ENCODE measurements at places on chromosomes 3 and 15.

- no peak for DNase-seq
Observed at GRCh38 chr3:134255404-134255803, 4.7 kb upstream of the RYK start.

GRCh38 chr3:171606151-171606751 is 146.0 kb upstream of the TNIK start:
- DNase-seq = no peak

- no peak for DNase-seq
Observed at GRCh38 chr3:63807961-63808565, 11.0 kb upstream of the C3orf49 start.

DNA sequence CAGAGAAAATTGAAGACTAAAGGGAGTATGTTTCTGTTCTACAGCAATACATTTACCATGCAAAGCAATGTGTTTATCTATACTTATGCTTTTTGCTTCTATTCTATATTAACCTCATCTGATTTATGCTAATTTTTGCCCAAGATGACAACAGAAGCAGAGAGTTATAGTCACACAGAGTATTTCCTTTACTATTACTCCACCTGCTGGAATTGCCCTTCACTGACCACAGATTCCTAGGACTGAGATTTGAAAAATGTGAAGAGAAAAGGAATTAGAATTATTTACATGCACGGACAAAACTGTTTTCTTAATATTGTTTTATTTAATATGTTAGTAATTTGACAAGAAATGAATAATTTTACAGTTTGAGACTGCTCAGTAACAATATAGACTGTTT is 745.6 kb downstream of the VGLL3 start:
- no peak for DNase-seq

DNA sequence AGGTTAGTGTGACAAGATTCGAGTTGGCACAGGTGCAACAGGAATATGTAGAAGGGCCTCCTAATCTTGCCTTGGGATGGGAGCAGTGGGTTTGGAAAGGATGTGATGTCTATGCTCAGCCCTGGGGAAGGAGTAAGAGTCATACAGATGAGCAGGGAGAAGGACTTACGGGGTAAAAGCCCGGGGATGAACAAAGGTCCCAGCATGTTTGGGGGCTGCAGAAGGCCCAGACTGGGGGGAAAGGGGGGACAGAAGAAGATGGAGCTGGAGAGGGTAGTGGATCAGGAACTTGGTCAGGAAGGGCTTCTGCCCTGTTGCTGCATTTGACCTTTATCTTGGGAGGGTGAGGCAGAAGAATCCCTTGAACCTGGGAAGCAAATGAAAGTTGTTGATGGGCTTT is 240.1 kb upstream of the ST8SIA2 start:
- DNase-seq = no peak

- no peak for DNase-seq
Observed at GRCh38 chr15:51494411-51495314, 127.9 kb downstream of the DMXL2 start.

DNA sequence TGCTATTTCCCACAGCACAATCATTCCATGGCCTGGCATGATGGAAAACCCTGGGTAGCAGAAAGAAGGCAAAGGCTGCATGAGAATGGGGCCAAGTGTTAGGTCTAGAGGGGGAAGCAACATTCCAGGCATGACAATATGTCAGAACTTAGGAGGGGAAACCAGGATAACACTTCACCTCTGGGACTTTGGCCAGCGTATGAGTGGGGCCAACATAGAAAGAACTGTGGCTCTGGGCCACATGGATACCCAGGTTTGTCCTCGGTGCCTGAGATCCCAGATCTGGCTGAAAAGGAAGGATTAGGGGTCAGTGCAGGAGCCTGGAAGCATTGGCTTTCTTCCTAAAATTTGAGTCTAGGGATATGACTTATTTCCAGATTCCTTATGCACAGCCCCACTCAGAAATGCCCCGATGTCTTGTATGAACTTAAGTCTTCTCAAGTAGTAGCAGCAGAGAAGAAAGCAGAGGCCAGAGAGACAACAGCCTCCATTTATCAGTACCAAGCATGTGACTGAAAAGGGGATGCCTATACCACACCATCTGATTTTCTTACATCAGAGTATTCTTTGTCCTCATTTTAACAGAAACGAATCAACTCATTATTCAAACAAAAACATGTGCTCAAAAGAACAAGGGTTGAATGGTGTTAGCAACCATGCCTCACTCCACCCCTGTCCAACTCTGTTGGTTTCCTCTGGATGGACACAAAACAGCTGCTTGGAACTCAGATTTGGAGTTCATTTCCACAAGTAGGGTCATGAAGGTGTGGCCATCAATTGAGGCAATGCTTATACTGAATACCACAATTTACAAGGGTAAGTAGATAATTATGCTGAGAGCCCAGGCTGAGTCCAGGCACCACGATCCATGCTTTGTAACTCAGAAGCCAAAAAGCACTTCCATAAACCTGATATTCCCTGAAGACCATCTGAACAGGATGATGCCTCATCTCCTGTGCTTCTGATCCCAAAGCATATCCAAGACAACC is 43.7 kb upstream of the NDUFB4 start:
- no peak for DNase-seq

Measured in brain pericyte (primary cell).